Gastrocnemius medialis (tissue), 4 donors: ENCODE measurements at places on chromosomes 16 and 17. TPM values are rescaled to one million over a fixed set of nuclear protein-coding genes. Genes with fewer than 3 reads are reported as not detected.

- no peaks in the 10 kb centered on the region for H3K4me1 ChIP-seq
- H3K27ac ChIP-seq, result no peak overlapping the region
- DNase-seq, result no peak
- no peaks in the 10 kb centered on the region for H3K27me3 ChIP-seq
- no peak overlapping the region for H3K4me3 ChIP-seq
Observed at GRCh38 chr17:58667934-58668597, 23.8 kb downstream of the TEX14 start.

DNA sequence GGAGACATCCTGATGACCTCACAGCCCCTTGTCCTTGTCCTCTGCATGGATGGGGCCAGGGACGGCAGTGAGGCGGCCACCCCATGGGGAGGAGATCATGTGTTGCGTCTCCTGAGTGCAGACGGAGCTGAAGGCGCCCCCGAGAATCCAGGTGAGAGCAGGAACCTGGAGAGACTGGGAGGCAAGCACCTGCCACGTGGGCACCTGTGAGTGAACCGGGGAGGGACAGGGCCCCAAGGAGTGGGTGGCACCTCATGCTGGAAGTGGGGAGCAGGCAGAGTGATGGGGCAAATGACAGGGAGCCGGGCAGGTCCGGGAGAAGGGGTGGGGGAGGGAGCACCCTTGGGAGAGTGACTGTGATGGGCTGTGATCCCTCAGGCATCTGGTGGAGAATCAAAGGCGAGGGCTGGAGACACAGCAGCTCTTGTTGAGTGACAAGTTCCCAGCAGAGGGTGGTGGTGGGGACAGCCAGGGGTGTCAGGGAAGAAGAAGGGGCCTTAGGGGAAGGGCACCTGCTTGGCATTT is 174.3 kb upstream of the CHMP6 start:
- H3K4me3 ChIP-seq, result no peak overlapping the region
- H3K36me3 ChIP-seq, result no peaks in the 10 kb centered on the region
- H3K27ac ChIP-seq, result no peak overlapping the region
- peaks cover 13% of the 10 kb centered on the region for H3K4me1 ChIP-seq

DNA sequence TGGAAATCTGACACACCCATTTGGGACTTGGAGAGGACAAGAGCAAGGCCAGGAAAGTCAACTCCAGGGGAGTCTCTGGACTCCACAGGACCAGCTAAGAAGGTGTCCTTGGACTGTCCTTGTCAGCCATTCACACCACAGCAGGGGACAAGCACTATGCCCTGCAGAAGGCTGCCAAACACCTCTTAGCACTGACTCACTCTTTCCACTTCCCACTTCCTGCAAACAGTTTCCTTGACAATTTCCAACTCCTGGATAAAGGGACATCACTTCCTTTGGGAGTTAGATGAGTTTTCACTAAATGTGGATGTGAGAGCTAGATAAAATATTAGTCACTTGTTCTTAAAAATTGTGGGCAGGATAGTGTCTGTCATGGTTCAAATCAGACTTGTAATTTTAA is 37.8 kb upstream of the BCAR1 start:
- no peaks in the 10 kb centered on the region for H3K27me3 ChIP-seq
- H3K27ac ChIP-seq, result no peak overlapping the region
- no peak for DNase-seq

- H3K27me3 ChIP-seq, result no peaks in the 10 kb centered on the region
- H3K27ac ChIP-seq, result no peak overlapping the region
- H3K4me1 ChIP-seq, result peaks cover 26% of the 10 kb centered on the region
- DNase-seq, result no peak
Observed at GRCh38 chr17:46031920-46032319, 32.9 kb downstream of the STH start.

GRCh38 chr17:17699491-17699890 is 18.2 kb downstream of the RAI1 start:
- peaks cover 59% of the 10 kb centered on the region for H3K4me1 ChIP-seq
- no peaks in the 10 kb centered on the region for H3K27me3 ChIP-seq
- peak overlapping the region; percentile 39 for H3K27ac ChIP-seq
- no peak for DNase-seq
- H3K36me3 ChIP-seq, result no peaks in the 10 kb centered on the region

DNA sequence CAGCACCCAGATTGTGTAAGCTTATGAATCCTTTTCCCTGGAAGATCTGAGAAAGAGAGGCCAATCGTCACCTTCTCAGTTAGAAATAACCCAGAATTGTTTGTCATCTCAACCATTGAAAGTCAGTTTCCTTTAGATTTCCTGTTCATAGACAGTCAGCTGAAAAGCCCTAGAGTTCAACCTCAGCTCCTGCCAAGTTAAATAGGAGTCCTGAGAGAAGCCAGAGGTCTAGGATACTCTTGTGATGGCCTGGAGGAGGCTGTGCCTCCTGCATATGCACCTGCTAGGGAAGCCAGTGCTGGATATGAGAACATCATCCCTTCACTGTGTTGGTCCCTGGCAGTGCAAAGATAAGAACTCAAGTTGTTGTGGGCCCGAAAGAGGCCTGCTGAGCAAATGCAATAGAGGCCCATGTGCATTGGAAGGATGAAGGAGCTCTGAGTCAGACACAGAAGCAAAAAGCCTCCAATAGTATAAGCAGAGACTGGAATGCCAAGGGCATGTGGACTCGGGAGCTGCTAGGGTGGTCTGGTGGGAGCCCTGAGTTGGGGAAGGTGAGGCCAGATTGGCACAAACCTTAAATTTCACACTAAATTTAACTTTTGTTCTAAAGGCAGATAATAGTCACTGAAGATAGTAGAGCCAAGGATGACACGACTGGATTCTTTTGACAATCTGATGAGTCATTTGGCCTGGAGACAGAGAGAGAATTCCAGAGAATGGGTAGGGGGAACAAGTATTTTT is 520.9 kb upstream of the CDH5 start:
- no peak overlapping the region for H3K4me3 ChIP-seq
- no peaks in the 10 kb centered on the region for H3K36me3 ChIP-seq
- no peak overlapping the region for H3K27ac ChIP-seq
- DNase-seq, result no peak
- no peaks in the 10 kb centered on the region for H3K4me1 ChIP-seq

GRCh38 chr16:59039066-59039720 is 305.1 kb upstream of the GOT2 start:
- H3K4me3 ChIP-seq, result no peak overlapping the region
- no peaks in the 10 kb centered on the region for H3K36me3 ChIP-seq
- no peaks in the 10 kb centered on the region for H3K27me3 ChIP-seq
- DNase-seq, result no peak

DNA sequence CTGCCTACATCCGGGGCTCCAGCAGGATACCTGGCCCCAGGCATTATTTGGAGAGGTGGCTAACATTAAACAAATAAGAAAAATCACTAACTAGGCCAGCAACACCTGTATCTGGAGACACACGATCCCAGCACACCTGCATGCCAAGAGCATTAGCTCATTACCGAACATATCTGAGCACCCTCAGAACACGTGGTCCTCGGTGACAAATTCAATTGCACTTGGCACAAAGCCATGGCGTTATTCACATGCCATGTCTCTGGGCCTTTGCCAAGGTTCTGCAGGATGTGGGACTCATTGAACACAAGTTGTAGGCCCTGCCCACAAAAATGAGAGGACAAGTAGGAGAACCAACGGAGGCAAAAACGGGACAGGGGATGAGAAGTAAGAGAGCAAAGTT is 552.3 kb downstream of the TOX3 start:
- no peaks in the 10 kb centered on the region for H3K27me3 ChIP-seq
- no peak for DNase-seq
- H3K4me3 ChIP-seq, result no peak overlapping the region
- H3K27ac ChIP-seq, result no peak overlapping the region
- no peaks in the 10 kb centered on the region for H3K4me1 ChIP-seq

CD300LF gene
- not detected for total RNA-seq

MAPT gene
- 120 TPM for total RNA-seq

CACNG4 gene
- total RNA-seq, result not detected
